Naive thymus-derived CD8-positive, alpha-beta T cell (primary cell): ENCODE measurements at places on chromosomes 12 and 14.
A peak's percentile ranks its signal among the peaks of the same experiment; 100 is the strongest.

DNA sequence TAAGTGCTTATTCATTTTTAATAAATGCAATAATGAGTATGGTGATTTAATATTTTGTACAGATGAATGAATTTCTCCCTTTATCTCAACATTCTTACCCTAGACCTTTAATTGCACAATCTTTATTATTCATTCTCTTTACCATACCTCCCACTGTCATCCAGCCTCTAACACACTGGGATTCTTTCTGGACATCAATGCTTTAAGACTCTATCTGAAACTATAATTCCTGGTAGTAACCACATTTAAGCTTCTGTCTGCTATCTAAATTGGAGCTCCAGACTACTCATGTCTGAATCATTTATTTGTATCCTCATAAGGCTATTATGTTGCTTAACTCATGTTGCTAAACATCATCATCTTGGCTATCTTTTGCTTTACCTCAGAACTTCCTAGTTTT, 270.2 kb downstream of the ALG10B start:
- DNase-seq: no peak
- H3K4me1 ChIP-seq: peaks cover 2% of the 10 kb centered on the region
- H3K27me3 ChIP-seq: no peaks in the 10 kb centered on the region
- no peaks in the 10 kb centered on the region for H3K36me3 ChIP-seq

DNA sequence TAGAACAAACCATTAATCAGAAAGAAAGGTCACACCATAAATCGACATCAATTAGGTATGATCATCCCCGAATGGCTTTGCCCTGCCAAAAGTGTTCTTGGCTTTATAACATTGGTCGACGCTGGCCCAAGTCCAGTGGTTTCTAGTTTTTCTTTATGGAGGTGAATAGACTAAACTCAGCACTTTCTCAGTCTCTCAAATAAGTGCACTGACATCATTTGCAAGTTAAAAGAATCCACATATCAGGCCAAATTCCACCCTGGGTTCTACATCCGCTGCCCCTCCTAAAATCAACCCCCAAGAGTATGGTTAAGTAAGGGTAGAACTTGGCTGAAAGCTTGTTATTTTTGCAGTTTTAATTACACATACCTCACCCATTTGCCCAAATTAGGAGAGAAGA, 314.3 kb downstream of the C12orf75 start:
- no peaks in the 10 kb centered on the region for H3K4me1 ChIP-seq
- no peak overlapping the region for H3K4me3 ChIP-seq
- H3K27me3 ChIP-seq: peaks cover 7% of the 10 kb centered on the region
- DNase-seq: no peak

GRCh38 chr14:44494137-44494536, 12.9 kb downstream of the FSCB start:
- H3K27me3 ChIP-seq: no peaks in the 10 kb centered on the region
- no peak overlapping the region for H3K4me3 ChIP-seq
- no peaks in the 10 kb centered on the region for H3K4me1 ChIP-seq

- no peak overlapping the region for H3K27ac ChIP-seq
- no peak overlapping the region for H3K4me3 ChIP-seq
Measured at GRCh38 chr14:32414808-32415255, 85.7 kb downstream of the AKAP6 start.

GRCh38 chr12:51721282-51721940, 127.1 kb downstream of the FIGNL2 start:
- no peak overlapping the region for H3K27ac ChIP-seq
- H3K4me3 ChIP-seq: peak overlapping the region; percentile 57
- peaks cover 4% of the 10 kb centered on the region for H3K4me1 ChIP-seq
- DNase-seq: peak; percentile 58
- H3K27me3 ChIP-seq: peaks cover 19% of the 10 kb centered on the region

GRCh38 chr12:26162905-26163304, 32.5 kb upstream of the SSPN start:
- no peaks in the 10 kb centered on the region for H3K36me3 ChIP-seq
- H3K27ac ChIP-seq: no peak overlapping the region
- H3K27me3 ChIP-seq: peaks cover 22% of the 10 kb centered on the region
- H3K4me1 ChIP-seq: no peaks in the 10 kb centered on the region

- H3K27me3 ChIP-seq: no peaks in the 10 kb centered on the region
- DNase-seq: no peak
- H3K4me1 ChIP-seq: peaks cover 4% of the 10 kb centered on the region
- H3K36me3 ChIP-seq: no peaks in the 10 kb centered on the region
- no peak overlapping the region for H3K4me3 ChIP-seq
Measured at GRCh38 chr12:69633061-69633460, 22.4 kb upstream of the LRRC10 start.

GRCh38 chr12:52627395-52628110, 9.2 kb upstream of the KRT73 start:
- DNase-seq: no peak
- H3K27me3 ChIP-seq: no peaks in the 10 kb centered on the region
- H3K4me1 ChIP-seq: peaks cover 77% of the 10 kb centered on the region
- peaks cover 4% of the 10 kb centered on the region for H3K36me3 ChIP-seq
- H3K27ac ChIP-seq: no peak overlapping the region
- H3K4me3 ChIP-seq: no peak overlapping the region

- no peak for DNase-seq
- H3K27ac ChIP-seq: no peak overlapping the region
- H3K27me3 ChIP-seq: peaks cover 3% of the 10 kb centered on the region
- H3K4me3 ChIP-seq: peak overlapping the region; percentile 12
- peaks cover 45% of the 10 kb centered on the region for H3K4me1 ChIP-seq
Measured at GRCh38 chr14:72590577-72590976, 303.3 kb downstream of the DPF3 start.

DNA sequence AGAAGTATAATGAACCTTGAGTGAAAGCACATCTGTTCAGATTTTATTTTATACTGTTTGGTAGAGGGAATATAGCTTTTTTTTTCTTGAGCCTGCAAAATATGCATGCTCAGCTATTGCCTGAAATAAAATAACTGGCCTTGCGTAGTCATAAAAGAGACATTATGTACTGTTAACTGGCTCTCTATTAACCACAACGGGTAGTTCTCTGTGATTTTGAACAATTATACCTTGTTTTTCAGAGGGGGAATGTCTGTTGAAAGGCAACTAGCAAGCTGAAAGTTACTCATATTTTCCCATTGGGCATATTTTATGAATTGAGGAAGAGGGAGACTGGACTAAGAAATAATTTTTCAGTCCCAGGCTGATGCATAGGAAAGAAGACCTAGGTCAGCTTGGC, 62.6 kb downstream of the FIGNL2 start:
- peaks cover 6% of the 10 kb centered on the region for H3K4me1 ChIP-seq
- no peak overlapping the region for H3K4me3 ChIP-seq
- DNase-seq: no peak
- H3K27ac ChIP-seq: no peak overlapping the region
- H3K27me3 ChIP-seq: no peaks in the 10 kb centered on the region

DNA sequence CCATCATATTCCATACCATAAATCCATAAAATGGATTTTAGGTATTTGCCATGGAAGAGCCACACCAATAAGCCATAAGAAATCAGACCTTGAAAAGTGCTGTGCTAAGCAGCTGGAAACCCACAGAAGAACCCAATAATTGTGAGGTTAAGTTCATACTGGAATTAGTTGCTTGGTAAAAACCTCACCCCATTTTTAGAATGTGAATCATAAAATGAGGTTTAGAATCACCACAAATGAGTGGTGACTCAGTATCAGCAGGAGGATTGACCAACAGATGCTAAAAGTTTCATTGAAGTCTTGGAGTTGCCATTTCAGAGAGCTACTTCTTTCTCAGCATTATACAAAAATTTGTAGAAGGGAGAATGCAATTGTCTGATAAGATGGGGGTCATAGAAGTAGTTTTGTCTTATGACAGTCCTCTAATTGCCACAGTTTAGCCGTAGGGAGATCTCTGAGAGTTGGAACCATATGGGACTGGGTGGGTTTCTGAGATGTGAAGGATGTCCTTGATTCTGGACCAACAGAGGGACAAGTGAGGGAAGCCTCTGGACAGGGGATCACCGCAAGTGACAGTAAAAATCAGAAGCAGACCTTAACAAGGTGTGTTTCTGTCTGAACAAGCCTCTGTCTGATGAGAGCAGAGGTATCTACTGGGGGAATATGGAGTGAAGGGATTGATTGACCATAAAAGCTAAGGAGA, 1.4 kb upstream of the STON2 start:
- H3K27me3 ChIP-seq: peaks cover 6% of the 10 kb centered on the region
- no peak for DNase-seq
- peaks cover 5% of the 10 kb centered on the region for H3K36me3 ChIP-seq
- no peaks in the 10 kb centered on the region for H3K4me1 ChIP-seq
- no peak overlapping the region for H3K4me3 ChIP-seq
- H3K27ac ChIP-seq: no peak overlapping the region

GRCh38 chr14:99122521-99123125, 149.4 kb downstream of the BCL11B start:
- peaks cover 22% of the 10 kb centered on the region for H3K4me1 ChIP-seq
- no peak overlapping the region for H3K27ac ChIP-seq
- H3K27me3 ChIP-seq: no peaks in the 10 kb centered on the region
- no peaks in the 10 kb centered on the region for H3K36me3 ChIP-seq
- H3K4me3 ChIP-seq: no peak overlapping the region

- no peaks in the 10 kb centered on the region for H3K36me3 ChIP-seq
- peak; percentile 91 for DNase-seq
- no peak overlapping the region for H3K27ac ChIP-seq
Measured at GRCh38 chr12:53352331-53353256, 16.4 kb upstream of the SP7 start.

DNA sequence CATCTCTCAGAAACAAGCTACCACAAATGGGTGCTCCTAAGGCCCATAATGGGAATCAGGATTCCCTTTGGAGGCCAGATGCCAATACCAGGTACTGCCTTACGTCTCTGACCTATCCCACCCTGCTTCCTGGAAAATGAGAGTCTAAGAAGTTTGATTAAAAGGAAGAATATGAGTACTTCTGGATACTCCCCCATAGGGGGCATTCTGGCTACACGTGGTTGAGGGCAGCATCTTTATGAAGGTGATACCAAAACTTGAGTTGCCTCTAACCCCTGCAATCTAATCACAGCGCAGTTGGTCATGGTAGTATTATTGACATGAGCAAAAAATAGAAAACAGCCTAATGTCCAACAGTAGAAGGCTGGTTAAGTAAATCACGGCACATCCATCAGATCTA, 184.2 kb upstream of the LHX5 start:
- no peak overlapping the region for H3K4me3 ChIP-seq
- peaks cover 8% of the 10 kb centered on the region for H3K27me3 ChIP-seq
- H3K36me3 ChIP-seq: no peaks in the 10 kb centered on the region
- H3K4me1 ChIP-seq: no peaks in the 10 kb centered on the region
- H3K27ac ChIP-seq: no peak overlapping the region

GRCh38 chr12:119672194-119672593, 4.3 kb downstream of the PRKAB1 start:
- no peak overlapping the region for H3K4me3 ChIP-seq
- no peak for DNase-seq
- no peaks in the 10 kb centered on the region for H3K27me3 ChIP-seq
- H3K4me1 ChIP-seq: peaks cover 15% of the 10 kb centered on the region
- H3K36me3 ChIP-seq: peaks cover 5% of the 10 kb centered on the region

DNA sequence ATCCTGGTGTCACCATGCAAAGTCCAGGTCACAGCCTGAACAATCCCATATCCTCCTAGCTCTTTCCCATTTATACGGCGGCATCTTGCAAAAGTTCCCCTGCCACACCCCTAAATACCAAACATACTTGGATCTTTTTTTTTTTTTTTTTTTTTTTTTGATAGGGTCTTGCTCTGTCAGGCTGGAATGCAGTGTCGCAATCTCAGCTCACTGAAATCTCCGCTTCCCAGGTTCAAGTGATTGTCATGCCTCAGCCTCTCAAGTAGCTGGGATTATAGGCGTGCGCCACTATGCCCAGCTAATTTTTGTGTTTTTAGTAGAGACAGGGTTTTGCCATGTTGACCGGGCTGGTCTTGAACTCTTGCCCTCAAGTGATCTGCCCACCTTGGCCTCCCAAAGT, 451.3 kb downstream of the GLT1D1 start:
- no peaks in the 10 kb centered on the region for H3K4me1 ChIP-seq
- H3K27ac ChIP-seq: no peak overlapping the region
- no peak overlapping the region for H3K4me3 ChIP-seq

DNA sequence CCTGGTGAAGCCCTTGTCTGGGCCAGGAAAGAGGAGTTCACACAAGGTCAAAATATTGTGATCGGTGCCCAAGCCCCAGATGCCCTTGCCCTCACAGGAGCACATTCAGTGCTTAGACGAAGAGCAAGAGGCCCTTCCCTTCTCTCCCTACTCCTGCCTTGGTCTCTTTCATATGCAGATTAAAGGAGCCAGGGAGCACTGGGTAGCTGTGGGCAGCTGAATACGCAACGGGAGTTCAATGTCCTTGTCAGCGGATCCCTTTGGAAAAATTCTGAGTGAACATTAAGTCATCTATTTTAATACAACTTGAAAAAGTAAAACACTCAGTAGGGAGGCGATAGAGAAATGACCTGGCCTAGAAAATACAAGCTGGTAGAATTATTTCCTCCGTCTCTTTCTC, 1489.4 kb downstream of the AACS start:
- H3K4me3 ChIP-seq: no peak overlapping the region
- DNase-seq: no peak
- no peaks in the 10 kb centered on the region for H3K4me1 ChIP-seq
- no peaks in the 10 kb centered on the region for H3K36me3 ChIP-seq

- peaks cover 3% of the 10 kb centered on the region for H3K4me1 ChIP-seq
- no peak for DNase-seq
- no peak overlapping the region for H3K27ac ChIP-seq
- no peaks in the 10 kb centered on the region for H3K36me3 ChIP-seq
- no peak overlapping the region for H3K4me3 ChIP-seq
Measured at GRCh38 chr12:68510397-68510796, 100.3 kb upstream of the RAP1B start.

GRCh38 chr12:28987538-28988324, 161.3 kb upstream of the FAR2 start:
- peaks cover 18% of the 10 kb centered on the region for H3K27me3 ChIP-seq
- no peak for DNase-seq
- H3K4me1 ChIP-seq: no peaks in the 10 kb centered on the region
- no peak overlapping the region for H3K27ac ChIP-seq
- H3K36me3 ChIP-seq: no peaks in the 10 kb centered on the region

- DNase-seq: no peak
- no peak overlapping the region for H3K4me3 ChIP-seq
- H3K36me3 ChIP-seq: peaks cover 97% of the 10 kb centered on the region
- H3K27ac ChIP-seq: no peak overlapping the region
- H3K4me1 ChIP-seq: no peaks in the 10 kb centered on the region
Measured at GRCh38 chr12:133106253-133106652, 23.8 kb downstream of the ZNF891 start.
